ENCODE measurements at places on chromosomes 16 and 17.

DNA sequence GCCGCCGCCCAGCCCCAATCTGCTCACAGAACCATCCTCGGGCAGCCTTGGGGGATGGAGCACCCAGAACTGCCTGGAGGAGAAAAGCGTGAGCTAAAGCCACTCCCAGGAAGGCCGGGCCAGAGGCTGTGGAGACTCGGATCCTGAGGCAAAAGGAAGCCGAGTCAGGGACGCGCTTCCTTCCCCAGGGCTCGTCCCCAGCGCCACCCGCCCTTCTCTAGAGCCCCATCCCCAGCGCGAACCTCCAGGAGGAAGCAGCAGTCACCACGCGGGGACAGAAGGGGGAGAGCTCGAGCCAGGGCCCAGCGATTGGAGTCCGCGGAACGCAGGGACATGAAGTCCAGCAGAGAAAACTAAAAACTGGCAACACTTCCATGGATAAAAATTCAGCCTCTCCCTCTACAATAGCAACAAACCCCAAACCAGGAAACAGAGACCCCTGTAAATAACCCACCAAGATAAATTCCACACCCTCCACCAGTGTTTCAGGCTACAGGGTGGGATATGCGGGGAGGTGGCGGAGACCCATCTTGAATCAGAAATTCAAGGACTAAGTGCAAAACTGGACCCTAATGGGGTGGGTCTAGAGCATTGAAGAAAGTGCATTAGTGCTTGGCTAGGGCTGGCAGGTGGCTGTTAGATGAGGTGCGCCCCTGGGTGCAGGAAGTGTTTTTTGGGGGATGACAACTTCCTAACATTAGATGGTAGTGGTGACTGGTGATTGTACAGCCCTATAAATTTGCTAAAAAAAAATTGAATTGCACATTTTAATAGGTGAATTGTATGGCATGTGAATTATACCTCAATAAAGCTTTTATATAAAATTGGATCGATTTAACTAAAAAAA is 116.1 kb upstream of the METRNL start:
- DNase-seq = peak; percentile 29

GRCh38 chr17:49260011-49260816 is 29.6 kb upstream of the PHOSPHO1 start:
- DNase-seq = peak; percentile 37

DNA sequence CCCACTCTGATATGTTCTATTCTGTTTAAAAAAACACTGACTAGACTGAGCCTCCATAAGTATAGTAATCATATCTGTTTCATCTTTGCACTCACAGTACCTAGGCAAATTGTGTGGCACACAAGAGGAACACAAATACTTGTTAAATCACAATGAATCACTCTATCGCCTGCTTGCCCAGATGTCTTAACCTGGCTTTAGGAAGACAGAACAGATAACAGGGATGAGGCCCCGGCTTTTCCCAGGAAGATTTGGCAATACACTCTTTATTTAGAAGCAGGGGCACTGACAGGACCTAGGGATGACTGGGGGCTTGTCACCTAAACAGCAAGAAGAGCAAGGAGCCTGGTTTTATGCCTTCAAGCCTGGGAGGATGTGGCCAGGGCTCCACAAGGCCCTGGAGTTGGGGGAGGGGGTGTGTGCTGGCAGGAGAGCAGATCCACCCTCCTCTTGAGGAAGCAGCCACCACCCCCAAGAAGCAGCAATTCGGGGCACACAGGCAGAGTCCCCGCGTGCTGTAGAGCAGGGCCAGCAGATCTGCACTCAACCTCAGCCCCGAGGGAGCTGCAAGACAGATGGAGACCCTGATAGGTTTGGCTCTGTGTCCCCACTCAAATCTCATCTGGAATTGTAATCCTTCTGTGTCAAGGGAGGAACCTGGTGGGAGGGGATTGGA is 41.0 kb upstream of the KSR1 start:
- no peak for DNase-seq

DNA sequence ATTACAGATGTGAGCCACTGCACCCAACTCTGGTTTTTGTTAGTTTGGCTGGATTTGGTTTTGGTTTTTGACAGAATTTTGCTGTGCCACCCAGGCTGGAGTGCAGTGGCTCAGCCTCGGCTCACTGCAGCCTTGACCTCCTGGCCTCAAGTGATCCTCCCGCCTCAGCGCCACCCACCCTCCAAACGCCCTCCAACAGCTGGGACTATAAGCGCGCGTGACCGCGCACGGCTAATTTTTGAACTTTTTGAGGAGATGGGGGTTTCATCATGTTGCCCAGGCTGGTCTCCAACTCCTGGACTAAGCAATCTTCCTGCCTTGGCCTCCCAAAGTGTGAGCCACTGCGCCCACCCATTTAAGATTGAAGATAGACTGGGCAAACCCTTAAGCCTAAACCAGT is 84.4 kb upstream of the RPRML start:
- DNase-seq = no peak

DNA sequence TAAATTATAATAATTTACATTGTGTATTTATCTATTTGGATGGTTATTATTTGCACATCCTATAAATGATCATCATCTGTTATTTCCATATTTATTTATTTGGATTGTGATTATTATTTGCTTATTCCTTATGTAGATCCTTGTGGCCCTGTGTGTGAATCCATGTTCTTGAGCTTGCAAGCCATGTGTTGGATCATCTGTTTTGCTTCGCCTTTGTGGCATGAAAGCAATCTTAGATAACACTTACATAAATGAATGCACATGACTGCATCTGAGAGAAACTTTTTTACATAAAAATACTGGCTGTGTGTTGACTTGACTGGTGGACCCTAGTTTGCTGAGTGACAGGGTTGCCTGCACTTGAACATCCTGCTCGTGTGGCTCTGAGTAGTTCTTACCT is 1024.5 kb upstream of the RBFOX1 start:
- no peak for DNase-seq

- no peak for DNase-seq
Measured at GRCh38 chr17:60652454-60653247, 25.0 kb upstream of the BCAS3 start.

- DNase-seq = peak; percentile 64
Measured at GRCh38 chr17:19338031-19338990, 24.2 kb downstream of the B9D1 start.
